ENCODE measurements at places on chromosomes 2 and 18.

DNA sequence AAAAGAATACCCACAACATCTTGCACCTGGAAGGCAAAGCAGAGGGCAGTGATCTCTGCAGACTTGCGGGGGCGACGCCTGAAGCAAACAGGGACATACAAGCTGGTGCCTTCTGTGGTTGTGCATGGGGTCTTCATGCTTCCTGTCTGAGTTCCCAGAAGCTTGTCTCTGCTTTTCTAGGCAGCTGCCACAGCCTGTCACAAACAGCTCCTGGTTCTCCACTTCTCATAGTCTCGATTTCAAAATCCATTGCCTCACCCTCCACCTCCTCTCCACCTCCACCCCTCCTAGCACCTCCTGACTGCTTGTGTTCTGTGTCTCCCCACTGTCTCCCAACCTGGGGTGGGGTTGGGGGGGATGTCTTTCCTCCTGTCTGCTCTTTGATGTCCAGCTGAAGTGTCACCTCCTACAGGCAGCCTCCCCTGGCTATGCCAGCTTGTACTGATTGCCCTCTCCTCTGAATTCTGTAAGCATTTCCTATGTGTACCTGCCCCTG, 1.7 kb upstream of the PROC start:
- no peak for DNase-seq

DNA sequence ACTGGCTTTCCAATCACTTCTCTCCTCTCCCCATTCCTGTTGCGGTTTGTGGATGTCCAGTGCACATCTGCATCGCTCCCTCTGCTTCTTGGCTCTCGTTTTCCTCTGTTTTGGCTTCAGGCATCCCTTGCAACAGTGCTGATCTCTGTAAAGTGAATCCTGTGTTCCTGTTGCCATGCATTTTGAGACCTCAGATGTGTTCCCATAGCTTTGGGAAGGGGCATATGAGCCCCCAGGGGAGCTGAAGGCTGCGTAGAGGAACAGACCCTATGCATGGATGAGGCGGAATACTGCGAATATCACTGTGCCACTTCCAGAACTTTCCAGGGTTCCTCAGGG, 168.4 kb upstream of the HAAO start:
- DNase-seq, result no peak

GRCh38 chr2:113799375-113799774, 42.9 kb upstream of the SLC35F5 start:
- DNase-seq, result no peak

- DNase-seq, result peak; percentile 97
Measured at GRCh38 chr2:47076586-47077441, 78.3 kb downstream of the STPG4 start.

GRCh38 chr2:55999790-56000189, 76.2 kb upstream of the EFEMP1 start:
- DNase-seq, result no peak

DNA sequence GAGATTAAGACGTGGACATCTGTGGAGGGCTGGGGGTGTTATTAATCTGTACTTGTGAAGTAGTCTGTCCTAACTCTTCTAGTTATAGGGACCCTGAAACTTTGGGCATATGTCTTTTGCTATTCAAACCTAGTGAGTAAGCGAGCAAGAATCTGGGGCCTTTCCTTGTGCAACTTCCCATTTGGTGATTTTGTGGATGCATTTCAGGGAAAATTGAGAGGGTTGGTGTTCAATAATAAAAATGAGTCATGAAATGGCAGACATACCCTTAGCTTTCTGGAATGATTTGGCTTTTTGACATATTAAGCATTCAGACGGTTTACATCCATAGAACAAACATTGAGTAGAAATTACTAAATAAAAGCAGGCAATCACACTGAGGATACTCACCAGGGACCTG, 17.0 kb downstream of the COL4A4 start:
- no peak for DNase-seq

- no peak for DNase-seq
Measured at GRCh38 chr2:235086481-235087184, 134.8 kb downstream of the SH3BP4 start.

- no peak for DNase-seq
Measured at GRCh38 chr2:212001325-212001724, 537.3 kb downstream of the ERBB4 start.

GRCh38 chr2:100616841-100617390, 54.1 kb downstream of the PDCL3 start:
- DNase-seq, result no peak
